Stimulated activated CD8-positive, alpha-beta memory T cell treated with anti-CD3 and anti-CD28 coated beads, Interleukin-7, amount 100 ng/mL, for 1 hour (primary cell): ENCODE measurements at places on chromosomes 11 and 22.

DNA sequence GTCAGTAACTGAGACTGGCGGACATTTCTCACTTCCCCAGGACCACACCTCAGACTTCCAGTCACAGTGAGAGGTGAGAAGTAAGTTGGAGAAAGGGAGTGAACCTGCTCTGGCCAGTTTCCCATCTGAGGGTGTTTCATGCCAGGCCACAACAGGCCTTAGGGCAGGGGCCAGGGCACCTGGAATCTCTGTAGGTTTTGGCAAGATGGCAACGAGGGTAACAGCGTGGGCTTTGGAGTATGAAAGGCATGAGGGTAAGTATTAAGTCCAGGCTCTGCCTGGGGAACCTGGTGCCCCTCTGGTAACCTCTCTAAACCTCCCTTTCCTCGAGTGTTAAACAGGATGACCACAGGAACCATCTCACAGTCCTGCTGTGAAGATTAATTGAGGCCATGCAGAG is 28.5 kb upstream of the ABCC8 start:
- no peak for DNase-seq

GRCh38 chr11:79616392-79616851 is 175.6 kb upstream of the TENM4 start:
- no peak for DNase-seq

DNA sequence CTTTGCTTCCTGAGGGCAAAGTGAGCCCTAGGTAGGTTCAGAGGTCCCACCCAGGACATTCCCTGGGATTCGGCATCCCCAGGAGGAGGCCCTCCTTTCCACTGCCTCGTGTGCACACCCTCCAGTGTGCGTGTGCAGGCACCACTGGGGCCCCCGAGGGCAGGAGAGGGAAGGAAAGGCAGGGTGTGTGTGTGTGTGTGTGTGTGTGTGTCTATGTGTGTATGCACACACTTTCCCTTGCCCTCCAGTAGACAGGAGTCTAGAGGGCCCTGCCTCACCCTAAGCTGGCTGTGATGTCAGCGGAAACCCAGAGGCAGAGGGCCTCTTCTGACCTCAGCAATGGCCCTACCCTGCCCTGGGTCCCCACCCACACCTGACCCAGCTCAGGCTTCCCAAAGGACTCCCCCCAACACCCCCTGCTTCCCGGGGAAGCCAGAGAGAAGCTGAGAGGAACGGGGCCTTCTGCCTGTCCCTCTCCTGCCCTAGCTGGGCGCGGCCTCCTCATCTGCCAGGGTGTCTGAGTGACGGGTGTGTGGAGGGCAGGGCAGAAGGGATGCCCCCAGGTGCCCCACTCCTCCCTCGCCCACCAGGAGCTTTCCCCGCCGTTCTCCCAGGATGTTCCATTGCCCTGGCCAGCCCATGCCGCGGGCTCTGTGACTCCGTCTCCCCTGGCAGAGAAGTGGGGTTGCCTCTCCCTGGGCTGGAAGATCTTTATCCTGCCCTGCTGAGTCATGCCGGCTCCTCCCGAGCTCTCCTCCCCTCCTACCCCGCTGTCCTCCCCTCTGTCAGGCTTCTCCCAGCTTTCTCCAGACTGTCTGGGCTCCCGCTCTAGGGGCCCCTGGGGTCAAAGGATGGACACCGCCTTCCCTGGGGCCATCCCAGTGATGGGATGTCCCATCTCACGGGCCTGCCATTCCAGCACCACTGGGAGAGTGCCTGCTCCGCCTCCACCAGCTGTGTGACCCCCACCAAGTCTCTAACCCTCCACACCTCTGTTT is 6.0 kb upstream of the CLCF1 start:
- no peak for DNase-seq

DNA sequence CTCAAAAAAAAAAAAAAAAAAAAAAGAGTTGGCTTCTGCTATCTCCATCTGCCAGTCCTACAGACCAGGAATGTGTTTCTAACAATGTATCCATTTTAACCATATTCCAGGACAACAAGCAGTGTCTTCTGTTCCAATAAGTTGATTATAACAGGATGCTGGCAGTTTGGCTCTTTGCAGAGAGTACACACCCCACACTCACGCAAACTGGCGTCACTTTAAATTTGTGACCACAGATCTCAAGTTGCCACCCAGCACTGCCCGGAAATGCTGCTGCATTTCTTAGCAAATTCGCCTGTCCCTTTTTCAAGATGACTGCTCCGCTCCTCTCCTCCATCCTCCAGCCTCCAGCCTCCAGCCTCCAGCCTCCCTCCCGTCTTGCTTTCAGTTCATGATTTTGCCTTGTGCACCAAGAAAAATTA is 44.3 kb downstream of the SCGB1A1 start:
- no peak for DNase-seq

DNA sequence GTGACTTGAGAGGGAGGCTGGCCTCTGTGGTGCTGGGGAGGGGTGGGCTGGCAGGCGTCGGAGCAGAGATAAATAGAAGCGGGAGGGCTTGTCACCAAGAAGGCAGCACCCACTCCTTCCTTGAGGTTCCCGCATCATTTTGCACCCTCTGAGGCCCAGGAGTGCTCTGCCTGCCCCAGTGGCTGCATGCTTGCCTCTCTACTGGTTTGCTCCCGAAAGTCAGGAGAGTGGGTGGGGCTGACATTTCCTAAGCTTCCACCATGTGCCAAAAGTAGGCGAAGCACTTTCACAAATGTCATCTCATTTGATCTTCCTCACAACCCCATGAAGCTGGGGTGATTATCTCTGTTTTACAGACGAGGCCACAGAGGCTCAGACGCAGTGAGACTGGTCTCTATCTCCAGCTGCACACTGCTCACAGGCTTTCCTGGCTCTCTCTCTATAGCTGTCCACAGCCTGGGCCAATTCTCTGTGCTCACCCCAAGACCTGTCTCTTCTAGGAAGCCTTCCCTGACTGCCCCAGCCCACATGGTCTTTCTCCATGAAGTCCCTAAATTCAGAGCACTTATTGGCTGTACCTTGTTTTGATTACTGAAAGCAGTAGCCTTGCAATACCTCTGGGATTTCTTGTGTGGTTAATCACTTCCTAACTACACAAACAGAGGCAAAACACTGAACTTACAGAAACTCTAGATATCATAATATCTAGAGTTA is 2.6 kb upstream of the UCP3 start:
- no peak for DNase-seq

- DNase-seq, result no peak
These were observed 178.7 kb downstream of the CADM1 start for GRCh38 chr11:115325523-115325922.

DNA sequence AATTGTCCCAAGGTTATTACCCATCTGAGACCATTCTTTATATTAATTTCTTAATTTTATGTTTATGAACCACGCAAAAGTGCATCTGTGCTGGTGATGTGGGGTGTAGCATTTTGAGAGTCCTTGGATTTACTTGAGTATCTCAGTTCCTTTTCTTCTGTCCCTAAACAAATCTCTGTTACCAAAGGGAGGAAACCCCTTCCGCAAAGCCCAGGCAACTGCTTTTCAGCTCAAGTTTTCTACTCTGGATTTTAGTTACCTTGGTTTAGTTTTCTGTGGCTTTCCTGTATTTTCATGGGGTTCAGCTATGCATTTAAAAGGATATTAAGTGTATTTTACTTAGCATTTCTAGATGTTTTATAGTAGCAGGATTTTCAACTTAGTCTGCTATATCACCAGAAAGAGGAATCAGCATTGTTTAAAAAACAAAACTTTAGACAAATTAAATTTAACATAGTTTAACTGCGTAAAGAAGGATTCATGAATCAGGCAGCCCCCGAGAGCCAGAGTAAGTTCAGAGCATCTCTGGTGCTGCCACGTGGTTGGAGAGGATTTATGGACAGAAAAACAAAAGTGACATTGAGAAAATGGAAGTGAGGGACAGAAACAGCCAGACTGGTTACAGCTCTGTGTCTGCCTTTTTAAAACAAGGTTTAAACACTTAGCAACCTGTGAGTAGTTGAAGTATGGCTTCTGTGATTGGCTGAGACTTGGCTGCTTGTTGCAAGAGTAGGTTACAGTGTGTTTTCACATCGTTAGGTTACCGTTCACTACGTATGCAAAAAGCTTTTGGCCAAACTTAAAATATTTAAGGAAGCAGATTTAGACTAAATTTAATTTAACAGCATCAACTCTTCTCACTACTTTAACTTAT is 9.6 kb downstream of the ADM start:
- DNase-seq, result no peak

DNA sequence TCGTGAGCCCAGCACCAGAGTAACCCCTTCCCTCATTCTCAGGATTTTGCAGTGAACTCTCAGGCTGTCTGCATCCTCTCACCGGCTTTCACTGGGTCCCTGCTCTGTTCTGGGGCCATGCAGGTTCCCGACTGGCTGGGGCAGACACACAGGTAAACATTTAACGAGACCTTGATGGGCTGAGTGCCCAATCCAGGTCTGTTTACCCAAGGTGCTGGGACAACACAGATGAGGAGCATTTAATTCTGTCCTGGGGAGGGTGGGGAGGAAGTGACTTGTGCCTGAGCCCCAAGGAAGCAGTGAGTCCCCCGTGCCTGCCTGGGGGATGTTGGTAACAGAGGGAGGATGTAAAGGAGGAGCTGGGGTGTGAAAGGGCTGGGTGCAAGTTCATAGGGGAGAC is 4.4 kb downstream of the BIK start:
- no peak for DNase-seq

DNA sequence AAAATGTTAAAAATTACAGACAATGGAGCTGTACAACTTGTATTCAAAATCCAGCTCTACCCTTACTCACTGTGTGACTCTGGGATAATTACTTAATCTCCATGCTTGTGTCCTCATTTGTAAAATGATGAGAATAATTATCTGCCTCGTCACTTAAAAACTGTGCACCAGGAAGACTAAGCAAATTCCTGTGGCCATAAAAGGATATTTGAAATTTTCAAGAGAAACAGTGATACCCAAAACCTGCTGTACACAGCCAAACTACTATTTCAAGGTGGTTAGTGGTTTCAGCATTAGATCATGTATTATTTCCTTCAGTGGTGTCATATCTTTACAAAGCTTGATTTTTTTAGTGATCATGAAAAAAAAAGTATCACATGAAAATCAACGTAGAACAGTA is 136.9 kb downstream of the METTL15 start:
- no peak for DNase-seq

- DNase-seq, result no peak
These were observed 9.7 kb downstream of the MTNR1B start for GRCh38 chr11:92979176-92979575.

DNA sequence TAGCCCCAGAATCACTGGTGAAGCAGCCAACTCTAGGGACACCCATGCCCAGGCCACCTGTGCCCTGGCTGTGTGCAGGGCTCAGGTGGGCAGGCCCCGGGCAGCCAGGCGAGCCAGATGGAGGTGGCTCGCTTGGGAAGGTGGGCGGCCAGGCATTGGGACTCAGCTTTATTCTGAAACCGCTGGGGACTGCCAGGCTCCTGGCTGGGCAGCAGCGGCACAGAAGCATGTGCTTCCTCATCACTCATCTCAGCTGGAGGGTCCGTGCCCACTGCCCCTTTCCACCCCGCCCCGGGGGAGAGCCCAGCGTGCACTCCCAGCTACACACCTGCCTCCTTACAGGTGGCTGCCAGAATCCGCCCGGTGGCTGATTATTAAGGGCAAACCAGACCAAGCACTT is 27.1 kb upstream of the SLC22A12 start:
- no peak for DNase-seq

DNA sequence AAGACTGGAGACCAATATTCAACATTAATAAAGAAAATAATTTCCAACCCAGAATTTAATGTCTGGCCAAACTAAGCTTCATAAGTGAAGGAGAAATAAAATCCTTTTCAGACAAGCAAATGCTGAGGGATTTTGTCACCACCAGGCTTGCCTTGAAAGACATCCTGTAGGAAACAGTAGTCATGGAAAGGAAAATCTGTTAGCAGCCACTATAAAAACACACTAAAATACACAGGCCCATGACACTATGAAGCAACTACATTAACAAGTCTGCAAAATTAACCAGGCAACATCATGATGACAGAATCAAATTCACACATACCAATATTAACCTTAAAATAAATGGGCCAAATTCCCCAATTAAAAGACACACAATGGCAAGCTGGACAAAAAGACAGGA is 2.4 kb upstream of the CASP4 start:
- no peak for DNase-seq

- DNase-seq, result no peak
These were observed 73.6 kb upstream of the LMO1 start for GRCh38 chr11:8337130-8337795.

GRCh38 chr11:32318071-32319055 is 117.0 kb downstream of the WT1 start:
- DNase-seq, result no peak

GRCh38 chr11:58530236-58530635 is 22.3 kb upstream of the OR5B21 start:
- DNase-seq, result no peak

DNA sequence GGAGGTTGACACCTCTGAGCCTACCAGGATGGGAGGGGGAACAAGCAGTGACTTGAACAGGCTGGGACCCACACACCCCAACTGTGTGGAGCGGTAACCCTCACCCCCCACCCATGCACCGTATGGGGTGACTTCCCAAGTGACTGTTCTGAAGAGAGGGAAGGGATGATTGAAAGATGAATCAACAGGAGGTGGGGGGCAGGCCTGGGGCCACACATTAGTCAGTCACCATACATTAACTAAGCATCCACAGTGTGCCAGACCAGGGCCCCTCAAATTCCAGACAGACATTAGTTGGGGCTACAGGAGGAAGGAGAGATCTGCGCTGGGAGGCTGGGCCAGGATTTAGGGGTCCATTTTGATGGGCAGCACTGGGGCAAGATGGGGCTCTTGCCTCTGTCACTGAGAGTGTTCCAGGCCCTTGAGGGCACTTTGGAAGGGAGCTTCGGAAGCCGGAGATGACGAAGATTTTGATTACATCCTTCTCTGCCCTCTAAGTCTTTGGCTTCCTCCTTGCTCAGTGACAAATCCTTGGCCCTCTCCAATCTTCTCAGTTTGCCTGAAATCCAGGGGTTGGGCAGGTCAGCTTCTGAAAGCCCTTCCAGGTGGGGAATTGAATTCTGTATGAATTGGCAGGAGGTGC is 966 bp downstream of the SMTN start:
- no peak for DNase-seq

GRCh38 chr11:32918427-32918826 is 25.8 kb downstream of the QSER1 start:
- no peak for DNase-seq

DNA sequence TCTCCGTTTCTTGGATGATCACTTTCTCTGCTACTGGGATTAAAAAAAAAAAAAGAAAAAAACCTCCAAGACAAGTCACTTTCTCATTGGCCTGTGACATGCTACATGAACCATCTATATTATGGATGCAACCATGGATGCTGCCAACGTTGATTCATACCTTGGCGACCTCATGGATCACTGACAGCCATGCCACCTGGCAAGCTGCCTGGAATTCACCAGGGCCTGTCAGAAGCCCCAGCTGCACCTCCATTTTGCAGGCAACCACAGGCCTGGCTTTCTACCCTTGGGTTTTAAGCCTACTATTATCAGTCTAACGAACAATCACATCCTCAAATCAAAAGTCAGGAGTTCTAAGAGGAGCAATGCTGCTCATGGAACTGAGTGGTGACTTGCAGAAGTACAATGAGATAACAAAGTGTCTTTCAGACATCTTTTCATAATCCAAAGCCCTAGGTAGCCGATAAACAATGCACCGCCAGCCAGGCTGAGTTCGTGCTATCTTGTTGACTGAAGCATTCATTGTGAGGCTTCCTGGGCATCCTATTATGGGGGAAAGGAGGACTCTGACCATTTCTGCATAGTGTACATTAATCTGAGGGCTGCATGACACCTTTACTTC is 48.0 kb upstream of the CADM1 start:
- DNase-seq, result no peak

- no peak for DNase-seq
These were observed at the start of gene CASP5 for GRCh38 chr11:105023003-105023402. Gene CASP5 (minus strand): TSS chr11:105023168. CDS start chr11:105023136, 32 bp downstream.

GRCh38 chr11:117902001-117902845 is 25.8 kb upstream of the FXYD6 start:
- DNase-seq, result no peak
